ENCODE measurements at places on chromosomes 2 and 18.

DNA sequence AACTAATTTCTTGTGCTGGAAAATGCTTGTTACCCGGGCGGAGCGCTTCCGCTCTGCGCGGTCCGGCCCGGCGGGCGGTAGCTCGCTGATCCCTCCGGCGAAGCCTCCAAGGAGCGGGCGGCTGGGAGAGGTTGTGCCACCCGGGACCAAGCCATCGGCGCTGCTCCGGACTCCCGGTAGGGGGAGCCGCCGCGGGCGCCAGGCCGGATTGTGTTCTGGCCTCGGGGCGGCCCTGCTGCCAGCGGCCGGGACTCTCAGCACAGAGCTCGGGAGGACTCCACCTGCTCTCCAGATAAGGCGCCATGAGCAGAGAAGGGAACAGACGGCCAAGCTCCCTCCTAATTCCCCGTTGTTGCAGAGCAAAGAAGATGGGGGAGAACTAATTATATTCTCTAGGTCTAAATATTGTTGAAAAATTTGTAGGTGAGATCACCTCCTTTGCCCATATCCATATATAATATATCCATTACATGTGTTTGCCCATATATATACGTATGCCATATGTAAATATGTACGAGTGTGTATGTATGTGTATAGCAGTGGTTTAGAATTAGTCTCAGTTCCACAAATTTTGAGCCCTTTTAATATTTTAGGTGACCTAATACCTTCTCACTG lies 13.8 kb upstream of the SATB2 start:
- DNase-seq: no peak

- DNase-seq: no peak
Observed at GRCh38 chr2:8263901-8264300, 418.0 kb upstream of the ID2 start.

DNA sequence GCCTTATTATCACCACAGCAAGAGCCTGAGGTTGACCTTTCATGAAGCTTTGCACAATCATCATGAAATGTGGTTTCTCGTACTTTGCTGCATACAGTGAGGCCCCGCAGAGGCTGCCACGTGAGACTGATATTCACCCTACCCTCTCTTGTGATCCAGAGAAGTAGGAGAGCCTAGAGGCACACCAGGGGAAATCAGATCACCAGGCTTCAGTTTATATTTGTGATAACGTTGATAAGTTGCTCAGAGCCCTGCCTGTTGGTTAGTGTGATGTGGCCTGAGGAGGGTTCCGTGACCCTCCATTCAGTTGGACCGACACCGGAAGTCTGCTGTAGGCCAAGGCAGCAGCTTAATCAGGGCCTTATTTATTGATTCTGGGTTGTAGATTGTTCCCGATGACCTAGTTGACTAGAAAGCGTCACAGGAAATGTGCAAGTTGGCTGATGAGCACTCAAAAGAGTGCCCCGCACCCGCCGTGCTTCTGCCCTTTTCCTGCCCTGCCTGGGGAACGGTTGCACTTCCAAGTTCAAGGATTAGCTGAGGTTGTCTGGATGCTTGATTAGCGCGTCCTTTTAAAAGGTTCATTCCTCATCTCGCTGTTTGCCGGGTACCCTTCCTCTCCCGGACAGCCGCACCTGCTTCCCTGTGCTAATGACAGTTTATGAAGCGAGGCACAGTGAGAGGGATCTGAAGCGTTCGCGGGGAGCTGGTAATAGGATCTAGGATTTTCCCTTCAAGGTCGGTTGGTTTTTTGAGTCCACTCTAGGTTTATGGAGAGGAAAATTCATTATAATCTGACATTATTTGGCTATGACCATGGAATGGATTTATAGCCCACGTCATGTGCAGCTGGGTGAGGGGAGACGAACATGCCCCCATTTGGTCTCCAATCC lies 146.4 kb downstream of the SH3RF3 start:
- no peak for DNase-seq

GRCh38 chr2:74735564-74735963 lies 81.5 kb downstream of the SEMA4F start:
- no peak for DNase-seq

DNA sequence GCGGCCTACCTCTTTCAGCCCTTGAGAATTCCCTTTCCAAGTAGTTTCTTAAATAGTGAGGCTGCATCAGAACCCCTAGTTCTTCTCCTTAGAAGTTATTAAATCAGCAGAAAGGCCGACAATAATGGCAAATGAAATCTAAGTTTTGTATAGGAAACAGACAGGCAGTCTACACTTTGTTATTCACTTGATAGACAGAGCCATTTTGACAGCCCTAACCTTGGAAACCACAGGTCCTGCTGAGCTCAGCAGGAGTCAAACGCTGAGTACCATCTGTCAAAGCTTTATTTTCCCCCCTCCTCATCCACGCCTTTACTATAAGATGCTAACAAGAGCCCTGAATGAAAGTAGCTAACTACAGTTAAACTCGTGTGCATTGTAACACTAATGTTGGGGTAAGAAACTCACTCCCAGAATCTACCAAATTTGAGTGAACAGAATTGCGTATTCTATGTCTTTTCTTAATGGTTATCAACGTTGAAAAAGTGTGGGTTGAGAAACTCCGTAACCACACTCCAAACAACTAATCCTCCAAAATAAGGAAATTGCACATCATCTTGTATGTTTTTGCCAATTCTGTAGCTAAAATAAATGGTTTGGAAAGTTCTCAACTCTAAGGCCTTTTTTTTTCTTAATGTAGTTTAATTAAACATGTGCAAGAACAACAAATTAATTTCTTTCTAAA lies 90.6 kb upstream of the EFEMP1 start:
- DNase-seq: no peak

DNA sequence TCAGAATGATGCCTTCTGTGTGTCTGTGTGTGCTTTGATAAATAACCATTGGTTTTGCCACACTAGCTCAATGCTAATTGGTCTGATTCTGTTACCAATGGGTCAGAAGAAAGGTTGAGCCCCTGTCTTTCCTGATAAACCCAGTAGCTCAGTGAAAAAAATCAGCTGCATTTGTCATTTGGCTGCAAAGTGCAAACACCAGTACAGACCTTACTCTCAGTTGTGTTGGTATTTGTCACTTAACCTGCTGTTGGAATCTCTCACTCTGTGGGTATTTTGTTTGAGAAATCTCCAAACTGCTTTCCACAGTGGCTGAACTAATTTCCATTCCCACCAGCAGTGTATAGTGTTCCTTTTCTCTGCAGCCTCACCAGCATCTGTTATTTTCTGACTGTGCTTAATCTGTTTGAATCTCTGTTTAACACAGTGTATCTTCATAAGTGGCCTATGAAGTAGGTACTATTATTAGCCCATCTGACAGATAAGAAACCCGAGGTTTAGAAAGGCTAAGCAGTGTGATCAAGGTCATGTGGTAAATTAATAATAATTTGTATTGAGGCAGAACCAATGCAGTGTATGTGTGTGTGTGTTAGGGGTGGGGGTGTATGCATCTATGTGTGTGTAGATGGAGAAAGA lies 26.7 kb downstream of the LIMS1 start:
- no peak for DNase-seq

GRCh38 chr18:74457725-74458421 lies 765 bp upstream of the DIPK1C start:
- no peak for DNase-seq

DNA sequence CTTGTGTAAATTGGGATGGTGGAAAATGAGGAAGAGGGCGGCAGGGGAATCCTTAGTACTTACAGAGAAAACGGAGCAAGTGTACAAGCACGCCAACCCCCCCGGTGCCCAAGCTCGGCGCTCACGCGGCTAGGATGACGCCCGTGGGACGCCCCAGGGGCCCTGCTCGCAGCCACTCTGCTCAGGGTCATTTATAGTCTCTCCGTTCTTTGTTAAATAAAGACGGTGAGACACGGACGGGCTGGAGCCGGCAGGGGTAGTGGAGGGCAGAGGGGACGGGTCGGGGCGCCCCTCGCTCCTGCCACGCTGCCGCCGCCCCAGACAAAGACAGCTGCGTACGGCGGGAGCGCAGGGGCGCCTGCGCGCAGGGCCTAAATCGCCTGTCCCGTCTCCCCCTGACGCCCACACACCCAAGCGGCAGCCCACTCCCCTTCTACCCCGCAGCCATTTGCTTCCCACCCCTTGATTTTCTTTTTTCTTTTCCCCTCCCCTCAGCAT lies 37.8 kb downstream of the PCBP1 start:
- peak; percentile 74 for DNase-seq

DNA sequence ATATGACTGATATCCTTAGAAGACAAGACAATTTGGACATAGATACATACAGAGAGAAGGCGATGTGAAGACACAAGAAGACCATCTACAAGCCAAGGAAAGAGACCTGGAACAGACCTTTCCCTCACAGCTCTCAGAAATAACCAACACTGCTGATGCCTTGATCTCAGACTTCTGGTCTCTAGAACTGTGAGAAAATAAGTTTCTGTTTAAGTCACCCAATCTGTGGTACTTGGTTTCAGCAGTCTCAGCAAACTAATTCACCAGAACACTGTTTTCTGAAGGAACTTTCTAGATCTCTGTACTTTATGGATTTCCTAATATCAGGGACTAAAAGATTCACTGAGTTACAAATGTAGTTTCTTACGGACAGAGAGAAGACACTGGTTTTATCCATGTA lies 58.8 kb downstream of the NAB1 start:
- no peak for DNase-seq

- DNase-seq: no peak
Observed at GRCh38 chr18:31795747-31796146, 35.1 kb upstream of the SLC25A52 start.

- no peak for DNase-seq
Observed at GRCh38 chr2:122764014-122764413, 1008.6 kb downstream of the TSN start.

DNA sequence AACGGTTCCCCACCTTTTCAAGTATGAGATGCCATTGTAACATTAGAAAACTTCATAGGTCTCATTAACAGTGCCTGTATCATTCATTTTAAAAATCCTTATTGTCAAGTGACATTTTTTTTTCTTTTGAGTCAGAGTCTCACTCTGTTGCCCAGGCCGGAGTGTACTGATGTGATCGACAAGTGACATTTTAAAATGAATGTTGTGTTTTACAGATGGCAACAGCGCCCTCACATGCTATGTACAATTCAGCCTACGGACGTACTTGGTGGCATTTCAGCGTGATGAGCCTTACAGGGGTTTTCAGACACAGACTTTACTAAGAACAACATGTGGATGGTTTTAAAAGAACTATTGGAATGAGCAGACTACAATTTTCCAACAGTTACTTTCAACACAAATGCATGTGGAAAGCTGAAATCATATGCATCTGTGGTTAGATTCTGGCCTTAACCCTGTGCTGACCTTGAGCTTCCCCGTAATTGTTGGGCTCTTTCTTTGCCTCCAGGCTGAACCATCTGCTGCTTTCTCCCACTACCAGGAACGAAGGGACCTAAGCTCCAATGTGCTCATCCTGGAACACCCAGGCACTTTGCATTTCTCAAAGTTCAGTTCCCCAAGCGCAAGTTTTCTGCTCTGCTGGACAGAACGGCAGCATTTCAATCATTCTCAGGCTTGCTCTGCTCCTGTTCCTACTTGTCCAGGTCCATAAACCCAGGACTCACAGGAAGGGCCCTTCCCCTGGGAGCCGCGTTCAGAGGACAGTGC lies 119.9 kb upstream of the NDUFV2 start:
- no peak for DNase-seq

DNA sequence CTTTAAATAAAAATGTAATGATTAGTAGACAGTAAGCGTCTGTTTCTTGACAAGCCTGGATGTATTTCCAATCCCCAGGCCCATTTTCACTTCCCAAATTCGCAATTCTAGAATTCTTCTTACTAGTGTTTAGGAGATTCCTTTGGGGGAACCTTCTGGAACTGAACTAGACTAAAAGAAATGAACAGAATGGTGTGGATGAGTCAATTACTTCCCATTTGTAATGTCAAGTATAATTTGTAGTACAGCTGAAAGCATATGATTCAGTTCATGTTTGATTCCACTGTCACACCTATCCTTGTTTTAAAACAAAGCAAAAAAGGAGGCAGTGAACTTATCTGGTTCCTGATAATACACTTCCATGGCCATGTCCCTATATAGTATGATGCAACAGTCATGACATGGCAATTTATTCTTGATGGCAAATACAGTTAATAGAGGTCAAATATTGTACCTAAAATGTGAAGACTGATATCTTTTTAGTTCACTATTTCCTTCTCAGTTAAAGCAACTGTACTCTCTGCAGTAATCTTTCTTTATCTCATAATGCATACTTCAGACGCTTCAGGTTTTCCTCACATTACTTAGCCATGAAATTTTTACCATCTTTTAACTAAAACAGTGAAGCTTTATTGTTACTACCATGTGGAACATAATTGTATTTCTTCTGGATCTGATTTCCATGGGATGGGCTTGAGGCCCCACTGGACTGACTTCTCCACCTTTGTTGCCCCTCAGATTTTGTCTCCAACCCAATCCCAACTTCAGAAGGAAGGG lies 2.0 kb downstream of the IDH1 start:
- DNase-seq: no peak

DNA sequence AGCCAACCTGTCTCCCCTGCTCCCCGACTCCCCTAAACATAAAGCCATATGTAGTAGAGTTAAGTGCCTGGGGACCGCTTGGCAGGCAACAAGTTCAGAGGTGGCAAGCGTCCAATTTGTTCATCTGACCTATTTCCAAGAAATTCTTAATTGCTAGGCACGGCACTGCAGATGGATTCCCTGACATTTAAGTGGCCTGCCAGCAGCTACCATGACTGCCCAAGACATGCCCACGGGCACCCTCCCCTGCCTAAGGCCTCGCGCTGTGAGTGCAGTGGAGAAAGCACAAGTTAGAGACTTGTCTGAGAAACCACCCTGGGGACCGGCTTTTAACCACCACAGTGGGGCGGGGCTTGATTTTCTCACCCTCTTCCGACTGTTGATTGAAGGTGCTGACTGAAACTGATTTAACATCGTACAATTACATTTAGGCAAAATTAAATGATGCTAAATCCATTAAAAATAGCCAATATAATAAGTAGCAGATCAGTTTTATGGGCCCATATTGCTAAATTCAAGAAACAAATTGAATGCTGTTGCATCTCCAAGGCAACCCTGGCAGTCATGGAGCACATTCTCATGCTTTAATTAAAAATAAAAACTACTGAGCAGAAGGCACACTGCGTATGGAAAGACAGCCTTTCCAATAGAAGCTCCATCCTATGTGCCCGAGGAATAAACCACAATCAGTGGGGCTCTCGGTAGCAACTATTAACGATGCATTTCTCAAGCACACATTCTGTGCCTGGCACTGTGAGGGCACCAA lies 163.6 kb upstream of the ACAA2 start:
- no peak for DNase-seq

- no peak for DNase-seq
Observed at GRCh38 chr2:137220438-137220993, 455.2 kb downstream of the THSD7B start.

DNA sequence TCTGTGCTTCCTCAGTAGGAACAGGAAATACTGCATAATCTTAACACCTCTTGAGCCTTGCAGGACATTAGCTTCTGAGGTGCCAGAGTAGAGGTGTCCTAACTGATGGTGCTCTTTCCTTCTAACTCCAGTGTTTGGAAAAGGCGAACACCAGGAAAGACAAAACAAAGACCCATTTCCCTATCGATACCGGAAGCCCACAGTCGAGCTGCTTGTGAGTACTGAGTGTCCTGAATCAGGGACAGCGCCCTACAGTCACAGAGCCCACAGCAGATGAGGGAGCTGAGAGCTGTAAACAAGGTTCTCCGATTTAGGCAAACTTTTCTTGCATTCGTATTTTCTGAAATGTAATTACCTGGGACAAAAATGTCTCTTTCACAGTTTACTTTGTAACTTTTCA lies 50.7 kb downstream of the SLC14A2 start:
- DNase-seq: no peak

- DNase-seq: no peak
Observed at GRCh38 chr2:47708801-47709499, 74.0 kb upstream of the MSH6 start.

GRCh38 chr18:62986490-62986889 lies 271.1 kb downstream of the PHLPP1 start:
- no peak for DNase-seq
